ENCODE measurements at places on chromosomes 6 and 20.

- peak; percentile 99 for DNase-seq
Observed at GRCh38 chr6:132131758-132132157, 180.6 kb upstream of the CCN2 start.

DNA sequence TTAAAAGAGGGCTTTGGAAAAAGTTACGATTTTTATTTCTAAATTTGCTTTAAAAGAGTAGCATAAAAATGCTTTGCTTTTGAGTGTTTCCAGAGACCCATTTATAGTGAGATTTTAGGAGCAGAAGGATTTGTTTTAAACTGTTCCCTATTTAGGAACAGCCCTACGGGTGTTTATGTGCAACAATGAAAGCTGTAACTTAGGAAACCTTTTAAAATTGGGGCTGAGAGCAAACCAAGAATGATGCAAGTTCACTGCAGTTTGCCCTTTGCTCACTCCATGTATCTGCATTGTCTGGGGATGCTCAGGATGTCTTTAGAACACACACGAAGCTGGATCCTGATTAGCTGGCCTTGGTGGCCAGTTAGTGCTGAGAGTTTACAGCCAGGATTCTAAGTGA lies 40.9 kb downstream of the GHRH start:
- DNase-seq = no peak

DNA sequence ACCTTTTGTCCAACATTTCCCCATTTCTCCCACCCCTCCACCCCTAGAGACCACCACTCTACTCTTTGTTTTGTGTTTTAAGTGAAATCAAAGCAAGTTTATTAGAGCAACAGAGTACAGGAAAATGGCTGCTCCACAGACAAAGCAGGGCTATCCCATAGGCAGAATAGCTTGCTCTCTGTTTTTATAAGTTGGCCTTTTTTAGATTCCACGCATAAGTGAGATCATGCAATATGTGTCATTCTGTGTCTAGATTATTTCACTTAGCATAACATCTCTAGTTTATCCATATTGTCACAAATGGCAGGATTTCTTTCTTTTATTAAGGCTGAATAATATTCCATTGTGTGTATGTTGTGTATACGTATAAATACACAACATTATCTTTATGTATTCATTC lies 30.1 kb upstream of the SMLR1 start:
- no peak for DNase-seq

GRCh38 chr20:50391444-50392137 lies 118.6 kb upstream of the PTPN1 start:
- DNase-seq = no peak

GRCh38 chr20:37888641-37889040 lies 14.3 kb upstream of the VSTM2L start:
- no peak for DNase-seq

DNA sequence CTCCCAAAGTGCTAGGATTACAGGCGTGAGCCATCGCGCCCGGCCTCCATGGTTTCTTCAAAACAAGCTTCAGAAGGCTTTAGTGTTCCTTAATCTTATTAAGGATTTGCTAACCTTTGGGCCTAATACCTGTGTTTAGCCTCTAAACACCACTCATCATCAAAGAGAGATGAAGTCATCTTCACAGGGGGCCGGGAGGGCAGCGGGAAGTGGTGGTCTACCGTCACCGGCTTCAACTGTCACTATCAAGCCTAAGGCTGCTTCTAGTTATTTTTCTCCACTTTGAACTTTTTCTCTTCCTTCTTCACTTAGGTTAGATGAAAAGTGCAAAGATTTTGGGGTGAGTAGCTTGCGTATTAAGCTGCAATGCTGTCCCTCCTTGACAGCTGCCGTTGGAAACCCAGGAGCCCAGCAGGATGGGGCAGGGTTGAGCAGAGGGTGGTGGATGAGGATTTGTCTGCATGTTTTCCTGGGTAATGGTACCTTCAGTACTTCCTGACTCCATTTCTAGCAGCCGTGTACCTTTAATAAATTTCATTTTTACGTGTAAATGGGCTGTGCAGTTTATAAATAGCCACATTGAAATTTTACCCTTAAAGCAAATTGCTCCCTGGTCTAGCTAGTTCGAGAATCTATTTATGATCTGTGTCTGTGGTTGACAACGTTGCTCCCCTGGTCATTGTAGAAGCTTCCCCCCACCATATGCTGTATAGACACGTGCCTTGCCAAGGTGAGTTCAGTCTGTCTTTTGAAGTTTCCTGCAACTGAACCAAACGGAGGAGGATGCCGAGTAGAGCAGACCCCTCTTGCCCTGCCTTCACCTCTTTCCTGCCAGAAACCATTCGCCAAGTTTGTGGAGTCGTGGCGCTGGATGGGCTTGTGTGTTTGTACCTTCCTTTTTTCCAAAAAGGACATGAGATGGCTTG lies 64.8 kb downstream of the SYNJ2 start:
- DNase-seq = no peak

GRCh38 chr20:43963872-43964791 lies 49.5 kb downstream of the TOX2 start:
- DNase-seq = no peak

GRCh38 chr20:17885544-17885943 lies 83.0 kb downstream of the SNX5 start:
- DNase-seq = no peak
